ENCODE measurements at places on chromosomes 3 and 15.

- no peak for DNase-seq
Measured at GRCh38 chr15:74381481-74381880, 14.0 kb upstream of the CYP11A1 start.

DNA sequence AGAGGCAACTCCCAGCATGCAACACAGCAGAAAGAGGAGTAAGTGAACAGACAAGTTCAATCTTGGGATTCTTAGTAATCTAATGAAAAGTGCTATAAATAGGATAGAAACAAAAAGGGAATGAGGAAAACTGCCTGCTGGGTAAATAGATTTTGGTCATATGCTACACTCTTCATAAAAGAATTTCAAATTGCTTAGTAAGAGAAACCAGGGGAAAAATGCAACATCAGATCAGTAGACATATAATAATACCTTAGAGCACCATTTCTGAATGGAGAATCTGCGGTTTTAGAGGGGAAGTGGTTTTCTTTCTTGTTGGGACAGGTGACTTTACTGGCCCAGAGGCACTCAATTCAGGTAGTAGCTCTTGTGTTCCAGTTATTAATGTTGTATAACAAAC, 13.4 kb upstream of the TBC1D5 start:
- no peak for DNase-seq

DNA sequence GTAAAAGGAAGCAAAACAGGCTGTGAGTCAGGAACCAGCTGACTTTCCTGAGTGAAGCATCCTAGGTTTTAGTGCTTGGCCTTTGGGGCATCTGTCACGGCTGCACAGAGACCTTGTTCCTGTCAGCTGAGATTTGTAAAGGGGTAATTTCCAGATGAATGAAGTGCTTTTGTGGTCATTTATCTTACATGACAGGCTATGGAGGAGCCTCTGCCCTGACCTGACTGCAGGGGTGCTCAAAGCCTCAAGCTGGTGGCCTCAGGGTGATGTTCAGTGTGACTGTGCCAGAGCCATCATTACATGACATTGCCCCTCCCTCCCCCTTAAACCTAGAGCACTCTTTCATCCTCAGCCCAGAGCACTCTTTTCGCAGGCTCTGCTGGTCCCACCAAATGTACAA, 132.5 kb downstream of the ARNT2 start:
- no peak for DNase-seq

DNA sequence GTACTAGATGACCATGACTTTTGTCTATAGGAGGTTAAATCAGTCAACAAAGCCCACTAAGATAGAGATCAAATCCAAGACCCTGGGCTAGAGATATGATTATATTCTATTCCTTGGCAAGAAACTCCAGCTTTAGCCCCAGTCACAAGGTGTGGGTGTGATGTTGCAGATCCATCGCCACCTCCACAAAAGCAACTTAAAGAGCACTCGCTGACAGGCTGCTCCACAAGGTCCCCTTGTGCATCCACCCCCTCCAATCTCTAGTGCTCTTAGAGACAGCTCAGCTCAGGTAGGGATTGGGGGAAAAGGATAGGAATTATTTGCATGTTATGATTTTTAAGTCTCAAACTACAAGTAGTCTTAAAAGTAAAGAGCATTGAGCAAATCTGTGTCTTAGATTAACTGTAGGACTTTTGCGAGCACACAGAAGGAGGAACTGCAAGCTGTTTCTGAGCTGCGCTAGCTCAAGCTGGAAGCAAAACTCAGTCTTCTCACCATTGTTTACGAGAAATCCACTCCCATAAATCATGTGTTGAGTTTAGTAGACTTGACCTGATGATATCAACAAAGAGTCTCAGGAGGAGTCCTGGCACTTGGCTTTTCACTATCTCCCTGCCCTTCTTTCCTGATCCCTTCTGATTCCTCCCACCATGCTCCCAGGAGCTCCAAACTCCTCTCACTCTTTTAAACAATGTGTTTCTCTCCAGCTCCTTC, 177.6 kb downstream of the STAC start:
- DNase-seq: no peak

DNA sequence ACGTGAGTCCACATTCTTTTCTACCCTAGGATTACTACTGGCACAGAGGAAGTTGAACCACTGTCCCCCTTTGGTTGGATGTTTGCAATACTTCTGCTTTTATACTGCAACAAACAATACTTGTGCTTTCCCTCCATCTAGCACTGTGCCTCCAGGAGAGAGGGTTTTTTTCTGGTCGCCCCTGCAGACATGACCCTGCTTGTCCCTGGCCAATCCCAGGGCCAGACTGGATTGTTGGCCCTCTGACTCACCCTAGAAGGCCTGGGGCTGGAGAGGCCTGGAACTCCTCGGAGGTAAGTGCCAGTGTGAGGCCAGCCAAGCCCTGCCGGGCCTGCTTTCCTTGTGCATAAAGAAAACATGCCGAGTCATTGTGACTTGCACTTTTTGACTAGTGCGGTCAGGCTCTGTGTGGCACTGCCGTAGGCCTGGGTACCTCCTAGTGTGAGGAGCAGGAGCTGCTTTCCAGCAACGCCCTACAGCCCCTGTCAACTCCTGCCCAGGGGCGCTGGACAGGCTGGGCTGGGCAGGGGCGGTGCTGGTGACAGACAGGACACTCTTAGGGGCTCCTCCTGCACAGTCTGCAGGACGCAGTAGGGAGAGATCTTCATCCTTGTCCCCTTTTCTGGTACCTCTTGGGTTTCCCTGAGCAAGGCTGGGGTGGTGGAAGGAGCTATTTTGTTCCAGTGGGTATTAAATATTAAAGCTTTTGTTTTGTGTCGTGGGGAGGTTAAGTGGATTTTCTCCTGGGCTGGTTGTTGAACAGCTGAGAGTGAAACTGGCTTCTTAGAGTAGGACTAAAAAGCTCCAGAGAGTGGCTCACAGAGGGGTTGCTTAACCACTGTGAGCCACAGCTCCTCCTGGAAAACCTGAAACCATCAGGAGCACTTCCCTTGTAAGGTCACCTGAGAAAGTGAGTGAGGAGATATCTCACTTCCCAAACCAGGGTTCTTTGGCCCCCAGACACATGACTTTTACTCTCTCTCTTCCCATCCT, 14.4 kb upstream of the TKT start:
- no peak for DNase-seq

- DNase-seq: no peak
Measured at GRCh38 chr15:31212326-31213080, 111.0 kb upstream of the TRPM1 start.

DNA sequence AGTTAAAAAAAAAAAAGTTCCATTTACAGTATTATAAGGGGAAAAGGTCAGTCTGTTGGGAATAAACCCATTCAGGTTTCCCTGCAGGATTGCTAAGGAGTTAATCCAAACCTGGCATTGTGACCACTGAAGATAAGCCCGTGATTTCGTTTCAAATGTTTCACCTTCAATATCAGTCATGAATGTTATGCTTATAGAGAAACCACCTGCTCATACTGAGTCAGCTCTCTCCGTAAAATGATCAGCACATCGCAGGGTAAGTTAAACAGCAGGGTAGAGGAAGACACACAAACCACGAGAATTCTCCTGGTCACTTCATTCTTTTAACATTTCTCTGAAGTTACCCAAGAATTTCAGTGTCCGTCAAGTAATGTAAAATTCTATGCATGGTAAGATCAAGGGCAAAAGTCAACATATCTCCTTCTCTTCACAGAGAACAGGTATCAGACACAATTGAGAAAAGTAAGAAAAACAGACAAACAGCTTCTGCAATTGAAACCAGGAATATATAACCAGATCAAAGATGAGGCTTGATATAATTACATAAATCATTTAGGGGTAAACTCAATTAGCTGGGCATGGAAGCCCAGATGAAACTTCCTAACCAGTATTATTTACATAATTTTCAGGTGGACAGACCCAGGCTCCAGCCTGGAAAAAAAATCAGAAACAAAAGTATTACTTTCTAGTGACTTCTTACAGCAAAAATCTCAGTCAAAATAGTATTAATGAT, 67.6 kb upstream of the ARHGEF3 start:
- no peak for DNase-seq

GRCh38 chr3:27616031-27616430, 106.1 kb downstream of the EOMES start:
- no peak for DNase-seq

GRCh38 chr3:127012091-127012490, 29.2 kb downstream of the PLXNA1 start:
- no peak for DNase-seq

GRCh38 chr3:71585887-71586809, 2.6 kb upstream of the FOXP1 start:
- no peak for DNase-seq

DNA sequence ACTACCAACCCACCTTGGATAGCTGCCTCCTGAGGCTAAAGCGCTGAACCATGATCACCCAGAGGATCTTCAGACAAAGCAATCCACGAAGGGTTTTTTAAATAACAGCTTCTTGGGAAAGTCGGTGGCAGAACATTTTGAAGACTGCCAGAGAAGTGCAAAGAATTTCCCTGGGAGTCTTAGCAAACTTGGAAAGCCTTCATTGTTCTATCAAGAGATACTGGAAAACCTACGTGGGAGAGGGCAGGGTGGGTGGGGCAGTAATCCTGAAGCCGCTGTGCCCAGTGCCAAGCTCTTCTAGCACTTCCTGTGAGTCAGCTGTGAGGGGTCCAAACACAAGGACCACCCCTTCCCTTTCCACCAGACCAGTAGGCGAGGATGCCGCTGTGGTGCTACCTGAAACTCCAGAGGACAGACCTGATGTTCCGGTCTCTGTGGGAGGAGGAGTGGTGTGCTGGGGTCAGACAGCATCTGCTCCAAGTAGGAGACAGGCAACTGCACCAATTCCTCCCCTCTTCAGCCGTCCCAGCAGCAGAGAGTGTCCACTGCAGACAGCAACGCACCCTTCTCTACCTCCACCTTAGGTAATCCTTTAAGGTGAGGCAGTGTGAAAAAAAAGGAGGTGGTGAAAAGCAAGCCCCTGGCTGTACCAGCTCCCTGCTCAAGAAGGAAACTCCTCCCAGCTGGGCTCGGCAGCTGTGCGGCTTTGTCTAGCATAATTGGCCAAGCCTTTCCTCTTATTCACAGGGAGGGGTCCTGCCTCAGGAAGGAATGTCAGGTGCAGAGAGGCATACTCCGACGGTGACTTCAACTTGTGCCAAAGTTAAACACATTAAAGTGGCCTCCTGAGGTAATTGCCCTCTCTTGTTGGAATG, 99.0 kb downstream of the TMCC1 start:
- DNase-seq: no peak

- DNase-seq: no peak
Measured at GRCh38 chr3:9810433-9810770, 340 bp downstream of the TTLL3 start.

DNA sequence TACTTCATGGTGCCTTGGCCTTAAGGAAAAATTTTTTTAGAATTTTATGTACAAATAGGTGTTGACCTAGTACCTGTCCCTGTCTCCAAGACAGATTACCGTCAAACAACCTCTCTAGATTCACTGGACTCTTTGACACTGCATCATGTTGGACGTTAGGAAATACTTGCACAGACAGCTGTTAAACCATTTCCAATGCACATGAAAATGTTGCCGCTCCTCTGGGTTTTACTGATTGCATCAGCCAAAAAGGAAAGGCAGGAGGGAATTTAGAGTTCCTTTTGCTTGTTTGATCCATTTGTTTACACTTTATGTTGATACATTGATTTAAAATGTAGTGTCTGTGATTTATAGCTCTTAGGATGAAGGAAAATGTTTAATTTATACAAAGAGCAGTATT, 14.5 kb downstream of the TMEM41A start:
- DNase-seq: no peak

DNA sequence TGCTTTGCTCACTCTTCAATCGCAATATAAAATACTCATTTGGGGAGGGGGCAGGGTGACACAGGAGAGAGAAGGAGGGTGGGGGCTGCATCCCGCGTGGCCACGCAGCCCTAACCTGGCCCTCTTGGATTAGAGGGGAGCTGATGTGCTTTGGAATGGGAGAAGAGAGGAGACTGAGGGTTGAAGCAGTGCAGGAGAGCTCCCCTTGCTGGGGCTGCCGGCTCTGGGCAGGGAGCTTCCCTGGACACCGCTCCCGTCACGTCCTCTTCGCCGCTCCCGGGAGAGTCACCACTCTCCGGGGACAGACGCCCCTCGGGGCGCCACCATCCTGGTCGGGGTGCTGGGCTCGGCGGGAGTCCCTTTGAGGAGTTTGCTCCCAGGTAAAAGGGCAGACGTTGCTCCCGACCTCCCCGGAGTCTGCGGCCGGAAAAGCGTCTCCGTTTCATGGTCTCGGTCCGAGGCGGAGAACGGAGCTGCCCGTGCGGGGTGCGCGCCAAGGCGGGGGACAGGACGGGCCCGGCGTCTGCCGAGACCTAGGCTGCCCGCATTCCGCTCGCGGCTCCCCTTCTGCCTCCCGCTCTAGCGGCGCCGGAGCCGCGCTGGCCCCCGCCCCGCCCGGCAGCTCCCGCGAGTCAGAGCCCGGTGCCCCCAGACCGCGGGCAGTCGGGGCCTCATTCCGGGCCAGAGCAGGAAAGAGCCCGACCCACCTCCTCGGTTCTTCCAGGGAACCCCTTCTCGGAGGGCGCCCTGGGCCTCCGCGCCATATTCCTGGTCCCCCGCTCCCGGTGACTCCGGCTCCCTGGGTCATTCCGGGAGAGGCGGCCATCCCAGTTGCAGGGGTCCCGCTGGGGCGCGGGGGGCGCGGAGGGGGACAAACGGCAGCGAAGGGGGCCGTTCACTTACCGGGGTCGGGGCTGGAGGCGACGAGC, 603 bp downstream of the SLC7A14 start:
- DNase-seq: no peak
